GM06990 (cell line): ENCODE measurements at places on chromosomes 16 and 17.

DNA sequence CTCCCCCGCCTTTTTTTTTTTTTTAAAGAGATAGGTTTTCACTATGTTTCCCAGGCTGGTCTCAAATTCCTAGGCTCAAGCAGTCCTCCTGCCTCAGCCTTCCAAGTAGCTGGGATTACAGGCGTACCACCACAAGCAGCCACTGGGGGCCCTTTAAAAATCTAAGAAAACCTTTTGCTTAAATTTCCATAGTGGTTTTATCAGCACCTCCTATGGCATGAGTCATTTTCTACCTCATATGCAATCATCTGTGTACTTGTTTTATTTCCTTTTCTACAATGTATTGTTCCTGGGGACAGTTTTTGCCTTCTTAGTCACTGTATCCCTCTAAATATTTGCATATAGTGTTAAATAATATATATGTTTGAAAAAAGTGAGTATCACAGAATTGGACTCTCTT lies 29.2 kb downstream of the GNA13 start:
- peak; percentile 64 for DNase-seq

GRCh38 chr16:10601444-10602408 lies 21.3 kb upstream of the EMP2 start:
- DNase-seq, result no peak

DNA sequence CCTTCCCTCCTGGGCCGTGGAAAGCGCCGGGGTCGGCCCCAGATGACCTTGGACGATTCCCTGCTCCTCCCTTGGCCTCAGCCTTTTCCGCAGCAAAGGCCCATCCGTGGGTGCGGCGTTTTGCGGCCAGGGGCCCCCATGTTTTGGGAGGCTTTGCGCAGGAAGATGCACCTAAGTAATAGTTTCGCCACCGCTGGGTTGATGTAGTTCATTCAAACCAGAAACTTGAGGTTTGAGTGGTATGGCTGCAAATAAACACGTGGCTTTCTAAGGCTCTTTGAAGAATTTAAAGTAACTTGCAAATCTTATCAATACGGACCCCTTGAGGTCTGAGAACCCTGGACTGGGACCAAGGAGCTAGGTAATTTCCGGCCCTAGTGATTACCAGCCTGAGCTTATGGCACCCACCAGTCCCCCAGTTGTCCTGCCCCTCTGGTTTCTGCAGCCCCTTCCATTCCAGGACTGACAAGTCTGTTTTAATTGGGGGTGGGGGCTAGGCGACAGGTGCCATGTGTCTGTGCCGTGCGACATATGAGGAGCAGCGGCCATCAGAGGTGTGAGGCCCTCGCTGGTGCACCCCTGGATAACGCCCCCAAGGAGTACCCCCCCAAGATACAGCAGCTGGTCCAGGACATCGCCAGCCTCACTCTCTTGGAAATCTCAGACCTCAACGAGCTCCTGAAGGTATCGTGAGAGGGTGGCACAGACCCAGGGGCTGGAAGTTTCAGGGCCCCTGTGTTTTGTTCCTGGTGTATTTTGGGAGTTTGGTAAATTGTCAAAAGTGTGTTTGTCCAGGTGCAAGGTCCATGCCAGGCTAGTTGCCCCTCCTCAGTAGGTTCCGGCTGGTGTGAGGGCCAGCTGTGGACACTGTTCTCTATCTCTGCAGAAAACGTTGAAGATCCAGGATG lies 834 bp downstream of the MRPL12 start:
- no peak for DNase-seq

DNA sequence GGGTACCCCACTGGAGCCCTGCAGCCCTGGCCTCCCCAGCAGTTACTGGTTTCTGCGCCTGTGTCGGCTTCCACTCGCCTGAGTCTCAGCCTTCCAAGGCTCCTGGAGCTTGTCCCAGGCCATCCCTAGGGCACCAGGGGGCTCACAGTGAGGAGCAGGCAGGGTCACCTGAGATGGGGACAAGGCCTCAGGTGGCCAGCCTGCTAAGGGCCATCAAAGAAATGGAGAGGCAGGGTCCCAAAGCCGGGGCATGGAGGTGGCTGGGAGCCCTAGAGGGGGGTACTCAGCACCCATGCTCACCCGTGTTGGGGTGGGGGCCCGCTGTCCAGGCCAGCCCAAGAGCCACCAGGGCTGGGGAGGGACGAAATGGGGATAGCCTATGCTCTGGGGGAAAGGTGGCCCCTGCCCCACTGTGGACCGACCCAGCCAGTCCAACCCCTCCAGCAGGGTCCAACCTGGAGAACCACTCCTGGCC lies 1.3 kb downstream of the FASN start:
- no peak for DNase-seq

GRCh38 chr17:78019976-78020716 lies 61.6 kb downstream of the TNRC6C start:
- no peak for DNase-seq

DNA sequence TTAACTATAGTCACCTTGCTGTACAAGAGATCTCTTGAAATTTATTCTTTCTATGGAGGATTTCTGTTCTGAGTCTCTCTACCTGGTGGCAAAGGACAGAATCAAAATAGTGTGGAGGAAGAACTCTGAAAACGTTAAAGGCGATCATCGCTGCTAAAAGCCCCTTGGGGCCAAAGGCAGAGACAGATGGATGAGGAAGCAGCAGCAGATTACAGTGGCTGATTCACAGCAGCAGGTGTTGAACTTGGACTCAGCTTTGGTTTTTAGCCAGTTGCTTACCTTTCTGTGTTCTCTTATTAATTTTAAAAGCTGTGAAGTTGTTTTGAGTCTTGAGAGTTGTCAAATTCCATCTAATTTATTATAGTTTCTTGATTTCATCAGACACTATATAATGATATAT lies 956.1 kb upstream of the GOT2 start:
- no peak for DNase-seq

- DNase-seq, result no peak
Measured at GRCh38 chr17:48612854-48613691, 2.0 kb downstream of the HOXB8 start.

- no peak for DNase-seq
Measured at GRCh38 chr16:58709333-58709732, 24.8 kb upstream of the SLC38A7 start.

DNA sequence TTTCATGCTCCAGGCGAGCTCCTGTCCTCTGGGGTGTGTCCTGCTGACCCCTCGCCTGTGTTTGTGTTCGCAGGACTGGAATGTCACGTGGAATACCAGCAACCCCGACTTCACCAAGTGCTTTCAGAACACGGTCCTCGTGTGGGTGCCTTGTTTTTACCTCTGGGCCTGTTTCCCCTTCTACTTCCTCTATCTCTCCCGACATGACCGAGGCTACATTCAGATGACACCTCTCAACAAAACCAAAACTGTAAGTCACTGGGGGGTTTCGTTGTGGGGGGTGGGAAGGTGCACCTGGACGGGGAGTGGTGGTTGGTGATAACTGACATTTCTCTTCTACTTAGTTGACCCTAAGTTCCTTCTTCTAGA lies 58.3 kb downstream of the ABCC1 start:
- DNase-seq, result peak; percentile 85

GRCh38 chr17:32350666-32351418 lies 885 bp downstream of the ZNF207 start:
- DNase-seq, result no peak

DNA sequence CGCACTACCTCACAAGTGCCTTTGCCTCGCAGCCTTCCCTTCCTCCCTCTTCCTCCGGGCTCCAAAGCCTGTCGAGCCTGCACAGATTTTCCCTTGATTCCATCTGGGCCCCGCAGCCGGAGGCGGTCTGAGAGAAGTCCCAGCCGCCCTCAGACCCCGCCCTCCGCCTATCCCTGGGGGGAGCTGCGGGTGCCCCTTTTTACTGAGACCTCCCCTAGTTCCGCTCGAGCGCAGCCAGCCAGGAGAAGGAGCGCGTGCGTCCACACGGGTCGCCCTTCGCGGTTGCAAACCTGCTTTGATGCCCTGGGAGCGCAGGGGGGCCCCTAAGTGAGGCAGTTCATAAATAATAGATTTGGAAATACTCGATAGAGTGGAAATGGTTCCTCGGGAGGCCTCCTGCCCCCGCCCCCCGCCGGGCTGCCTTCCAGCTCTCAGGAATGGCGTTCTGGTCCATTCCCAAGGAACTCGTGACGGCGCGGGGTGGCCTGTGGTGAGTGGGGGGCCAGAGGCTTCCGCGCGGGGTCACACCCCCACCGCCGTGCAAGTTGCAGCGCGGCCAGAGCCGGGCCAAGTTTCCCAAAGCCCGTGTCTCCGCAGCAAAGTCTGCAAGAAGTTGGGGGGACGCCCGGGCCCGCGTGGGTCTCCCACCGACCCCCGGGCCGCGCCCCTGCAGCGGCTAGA lies 610 bp downstream of the C16orf74 start:
- peak; percentile 67 for DNase-seq

GRCh38 chr16:83200005-83200779 lies 573.4 kb downstream of the CDH13 start:
- no peak for DNase-seq

- DNase-seq, result no peak
Measured at GRCh38 chr17:63685041-63685440, 14.9 kb downstream of the LIMD2 start.
